ENCODE measurements at places on chromosomes 7 and 10.

DNA sequence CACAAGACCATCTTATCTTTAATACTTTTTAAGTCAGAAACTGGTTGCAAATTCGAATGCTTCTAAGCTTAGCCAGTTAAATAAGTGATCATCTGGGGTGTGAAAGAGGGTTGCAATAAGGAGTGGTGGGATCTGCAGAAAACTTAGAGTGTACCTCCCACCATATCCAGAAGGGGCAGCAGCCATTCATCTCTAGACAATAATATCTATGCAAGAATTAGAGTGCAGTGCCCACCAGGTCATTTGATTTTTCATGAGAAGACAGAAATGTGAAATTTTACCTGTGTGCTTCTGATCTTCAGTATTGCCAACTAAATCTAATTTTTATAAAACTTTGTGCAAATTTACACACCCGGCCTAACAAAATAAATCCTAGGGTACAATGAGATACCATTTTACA is 127.2 kb upstream of the SP4 start:
- no peak for DNase-seq

GRCh38 chr10:86727470-86727869 is 28.9 kb upstream of the BMPR1A start:
- DNase-seq, result no peak

DNA sequence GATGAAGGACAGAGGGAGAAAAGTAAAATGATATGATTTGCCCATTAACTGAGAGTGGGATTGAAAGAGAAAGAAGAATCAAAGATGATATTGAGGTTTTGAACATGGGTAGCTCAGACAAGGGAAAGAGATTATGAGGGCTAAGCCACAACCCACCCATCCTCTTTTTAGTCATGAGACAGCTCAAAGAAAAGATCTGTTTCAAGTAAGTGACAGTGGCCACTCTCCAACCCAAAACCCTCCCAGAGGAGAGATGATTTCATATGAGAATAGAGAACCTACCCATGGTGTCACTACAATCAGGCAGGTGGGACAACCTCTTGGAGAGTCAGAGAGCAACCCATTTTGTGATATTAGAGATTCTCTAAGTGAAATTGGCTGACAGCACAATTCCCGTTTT is 32.2 kb downstream of the PLXNA4 start:
- DNase-seq, result no peak

GRCh38 chr7:91043186-91043585 is 221.0 kb upstream of the FZD1 start:
- no peak for DNase-seq

- DNase-seq, result no peak
These were observed 142.2 kb downstream of the TRIL start for GRCh38 chr7:28815928-28816373.

DNA sequence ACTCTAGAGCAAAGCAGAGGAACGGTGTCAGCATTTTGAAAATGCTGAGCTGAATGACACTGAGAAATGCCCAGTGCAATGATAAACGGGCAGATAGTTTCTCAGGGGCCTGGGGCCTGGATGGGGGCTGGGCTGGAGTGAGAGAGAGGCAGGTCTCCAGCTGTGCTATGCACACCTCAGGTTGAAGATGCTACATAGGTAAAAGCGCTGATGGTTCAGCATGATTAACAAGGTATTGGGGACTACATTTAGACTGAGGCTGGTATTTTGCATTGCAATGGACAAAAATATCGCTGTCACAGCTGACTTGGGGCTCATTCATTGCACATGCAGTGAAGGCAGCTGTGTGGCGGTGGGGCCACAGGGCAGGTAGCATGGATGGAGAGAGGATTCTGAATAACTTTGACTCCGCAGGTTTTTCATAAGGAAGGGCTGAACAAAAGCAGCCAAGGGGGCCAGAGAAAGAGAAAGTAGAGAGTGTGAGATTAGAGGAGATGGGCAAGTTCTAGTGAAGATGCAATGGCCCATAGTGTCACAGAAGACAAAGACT is 290.8 kb upstream of the ZNF32 start:
- no peak for DNase-seq

DNA sequence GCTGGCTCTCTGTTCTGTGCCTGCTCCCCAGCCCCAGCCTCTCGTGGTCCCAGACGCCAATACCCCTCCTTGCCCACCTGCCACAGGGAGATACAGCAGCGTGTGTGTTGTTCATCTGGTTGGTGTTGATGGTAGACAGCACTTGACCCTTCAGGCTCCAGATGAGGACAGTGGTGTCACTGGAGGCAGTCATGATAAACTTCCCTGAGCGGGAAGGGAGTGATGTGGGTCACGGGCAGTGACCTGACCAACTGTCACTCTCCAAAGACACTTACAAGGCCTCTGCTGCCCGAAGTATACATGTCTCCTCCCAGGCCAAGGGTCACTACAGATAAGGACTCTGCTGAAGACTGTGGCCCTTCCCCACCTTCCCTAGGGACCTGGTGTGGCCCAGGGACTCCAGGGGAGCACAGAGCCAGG is 5.6 kb downstream of the TBL2 start:
- no peak for DNase-seq

DNA sequence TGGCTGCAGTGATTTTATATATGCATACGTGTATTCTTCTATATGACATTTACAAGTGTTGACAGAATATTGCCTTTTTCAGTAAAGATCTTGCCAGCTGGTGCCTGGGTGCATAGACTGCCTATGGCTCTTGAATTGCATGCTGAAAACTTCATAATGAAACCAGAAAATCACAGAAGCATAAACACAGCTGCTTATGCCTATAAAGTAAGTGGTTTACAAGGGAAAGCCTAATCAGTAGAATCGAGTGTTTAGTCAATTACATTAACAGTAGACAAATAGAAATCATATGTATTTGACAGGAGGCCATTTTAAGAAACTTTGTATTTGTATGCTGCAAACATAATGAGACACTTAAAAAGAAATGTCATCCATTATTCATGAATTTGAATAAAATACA is 82.5 kb downstream of the TMEM168 start:
- DNase-seq, result no peak

GRCh38 chr7:908159-908581 is 31.8 kb downstream of the GET4 start:
- no peak for DNase-seq

DNA sequence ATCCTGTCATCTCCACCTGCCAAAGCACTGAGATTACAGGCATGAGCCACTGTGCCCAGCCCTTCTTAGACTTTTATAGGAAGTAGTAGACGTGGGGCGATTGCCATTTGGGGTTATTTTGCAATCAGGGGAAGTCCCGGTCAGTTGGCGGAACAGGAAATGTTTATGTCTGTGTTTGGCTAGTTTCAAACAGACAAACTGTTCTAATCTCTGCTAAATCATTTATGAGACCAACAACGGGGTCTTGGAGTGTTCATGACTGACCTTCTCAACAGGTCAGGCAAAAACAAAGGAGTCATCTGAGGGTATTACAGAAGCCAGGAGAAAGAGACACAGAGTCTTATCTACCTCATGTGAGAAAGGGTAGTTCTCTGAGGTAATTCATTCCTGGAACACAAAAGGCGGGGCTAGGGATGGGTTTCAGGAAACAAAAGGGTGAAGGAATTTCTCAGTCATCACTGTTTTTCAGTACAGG is 6.6 kb upstream of the TPK1 start:
- no peak for DNase-seq

- DNase-seq, result no peak
These were observed 135.7 kb upstream of the MGMT start for GRCh38 chr10:129331207-129331838.

GRCh38 chr10:69976795-69977546 is 75.7 kb upstream of the MACROH2A2 start:
- DNase-seq, result no peak

GRCh38 chr10:112510384-112510783 is 63.4 kb downstream of the VTI1A start:
- no peak for DNase-seq

GRCh38 chr10:123678376-123678775 is 12.2 kb downstream of the GPR26 start:
- no peak for DNase-seq

DNA sequence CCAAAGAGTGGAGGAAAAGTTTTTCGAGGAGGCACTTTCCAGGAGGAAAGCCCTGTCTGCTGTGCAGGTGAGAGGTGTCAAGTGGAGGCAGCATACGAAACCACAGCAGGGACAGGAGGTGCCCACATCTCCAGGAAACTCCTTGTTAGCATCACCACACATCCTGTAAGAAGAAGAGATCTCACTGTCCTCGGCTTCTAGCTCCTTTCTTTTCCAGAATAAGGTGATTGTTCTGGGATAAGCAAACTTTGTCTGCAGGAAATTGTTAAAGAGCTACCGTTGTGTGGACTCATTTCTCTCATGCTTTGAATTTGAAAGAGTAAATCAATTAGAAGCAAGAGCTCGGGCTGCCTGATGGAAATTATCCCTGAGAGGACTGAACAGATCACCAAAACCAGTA is 269.4 kb downstream of the CXCL12 start:
- no peak for DNase-seq

- DNase-seq, result no peak
These were observed 3.2 kb downstream of the ABCC2 start for GRCh38 chr10:99785646-99786045.

GRCh38 chr7:4245135-4245865 is 436.8 kb upstream of the FOXK1 start:
- DNase-seq, result no peak

GRCh38 chr10:116698364-116698763 is 44.0 kb downstream of the HSPA12A start:
- no peak for DNase-seq

DNA sequence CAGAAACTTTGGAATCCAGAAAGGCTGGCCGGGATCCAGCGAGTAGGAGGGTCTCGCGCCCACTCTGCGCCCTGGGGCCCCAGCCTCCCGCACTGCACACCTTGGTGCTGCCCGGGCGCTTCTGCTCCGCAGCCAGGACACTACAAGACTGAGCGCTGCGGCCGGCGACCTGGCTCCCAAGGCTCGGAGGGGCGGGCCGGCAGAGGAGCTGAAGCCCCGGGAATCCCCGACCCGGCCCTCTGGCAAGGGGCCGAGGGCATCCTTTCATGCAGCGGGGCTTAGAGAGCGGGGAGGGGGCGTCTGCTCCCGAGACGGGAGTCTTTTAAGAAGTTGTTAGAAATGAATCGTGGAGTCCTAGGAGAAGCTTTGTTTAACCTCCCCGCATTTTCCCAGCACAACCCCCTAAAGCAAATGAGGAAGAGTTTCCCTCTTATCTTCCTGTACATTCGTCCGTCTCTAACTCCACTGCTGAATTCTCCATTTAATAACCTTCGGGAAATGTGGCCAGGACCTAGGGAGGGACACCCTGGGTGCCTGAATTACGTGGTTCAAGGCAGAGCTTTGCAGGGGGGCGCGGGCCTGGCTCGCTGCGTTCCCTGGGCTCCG is 1.1 kb downstream of the VWC2 start:
- no peak for DNase-seq

GRCh38 chr10:34297541-34298345 is 517.4 kb downstream of the PARD3 start:
- DNase-seq, result no peak

GRCh38 chr10:6530211-6530840 is 49.8 kb downstream of the PRKCQ start:
- peak; percentile 82 for DNase-seq

DNA sequence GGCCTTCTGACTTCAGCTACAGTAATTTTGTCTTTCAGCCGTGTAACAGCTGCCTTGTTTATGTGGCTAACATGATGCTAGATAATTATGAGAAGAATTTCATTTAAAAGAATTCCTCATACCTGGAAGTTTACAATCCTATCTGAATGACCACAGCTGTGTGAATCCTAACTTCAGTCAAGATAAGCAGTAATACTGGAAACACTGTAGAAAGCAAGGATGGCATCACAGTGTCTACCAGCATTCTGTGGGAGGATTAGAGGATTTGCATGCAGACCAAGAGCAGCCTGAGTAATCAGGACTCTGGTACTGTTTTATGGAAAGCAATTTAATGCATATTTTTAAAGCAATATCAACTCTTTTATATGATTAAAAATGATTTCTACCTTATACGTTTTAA is 282.4 kb downstream of the EXOC4 start:
- no peak for DNase-seq

DNA sequence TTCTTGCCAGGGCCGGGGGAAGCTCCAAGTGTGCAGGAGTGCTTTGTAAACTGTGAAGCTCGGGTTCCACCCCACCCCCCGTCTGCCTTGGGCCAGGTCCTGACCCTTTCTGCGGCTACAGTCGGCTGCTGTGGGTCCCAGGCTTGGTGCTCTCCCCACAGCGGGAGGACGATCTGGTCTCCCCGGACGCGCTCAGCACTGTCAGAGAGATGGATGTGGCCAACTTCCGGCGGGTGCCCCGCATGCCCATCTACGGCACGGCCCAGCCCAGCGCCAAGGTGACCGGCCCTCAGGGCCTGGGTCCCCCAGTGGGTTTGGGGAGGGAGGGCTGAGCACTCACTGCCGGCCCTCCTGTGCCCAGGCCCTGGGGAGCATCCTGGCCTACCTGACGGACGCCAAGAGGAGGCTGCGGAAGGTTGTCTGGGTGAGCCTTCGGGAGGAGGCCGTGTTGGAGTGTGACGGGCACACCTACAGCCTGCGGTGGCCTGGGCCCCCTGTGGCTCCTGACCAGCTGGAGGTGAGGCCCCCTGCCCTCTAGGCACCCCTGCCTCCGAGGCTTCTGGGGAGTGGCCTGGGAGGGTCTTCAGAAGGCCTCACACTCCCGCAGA is 60.3 kb downstream of the PALD1 start:
- DNase-seq, result no peak

DNA sequence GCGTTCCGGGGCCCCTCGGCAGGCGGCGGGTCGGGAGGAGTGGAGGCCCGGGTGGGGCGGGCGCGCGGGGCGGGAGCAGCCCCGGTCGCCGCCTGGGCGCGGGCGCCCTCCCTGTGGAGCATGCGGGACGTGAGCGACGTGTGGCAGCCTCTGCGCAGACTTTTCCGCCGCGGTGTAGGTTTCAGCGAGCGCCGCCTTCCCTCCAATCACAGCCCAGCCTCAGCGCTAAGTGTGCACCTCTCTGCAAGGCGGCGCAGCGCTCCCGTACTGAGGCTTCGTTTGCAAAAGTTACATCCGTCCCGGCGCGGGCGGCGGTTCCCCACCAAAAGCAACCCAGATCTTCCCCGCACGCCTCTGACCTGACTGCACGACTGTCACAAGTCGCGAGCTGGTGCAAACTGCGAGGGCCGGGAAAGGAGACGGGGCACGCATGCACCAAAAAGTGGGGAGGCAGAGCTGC is 1.2 kb upstream of the PFKFB3 start:
- peak; percentile 83 for DNase-seq
